Tongue (tissue), 3 donors: ENCODE measurements at places on chromosomes 2 and 18. TPM values are rescaled to one million over a fixed set of nuclear protein-coding genes. Genes with fewer than 3 reads are reported as not detected.

The SLC11A1 gene
- total RNA-seq = 6.8 TPM

The AGAP1 gene
- 33.0 TPM for total RNA-seq

The MRPL44 gene
- 49.3 TPM for total RNA-seq

The TOGARAM2 gene
- total RNA-seq = 0.82 TPM

The CDH2 gene
- 6.5 TPM for total RNA-seq

The TNFAIP6 gene
- total RNA-seq = 10.8 TPM

The CAVIN2 gene
- total RNA-seq = 75.5 TPM

The FSHR gene
- not detected for total RNA-seq

The FASTKD1 gene
- total RNA-seq = 38.6 TPM

The HAAO gene
- total RNA-seq = 24.3 TPM

The BOLL gene
- 2.8 TPM for total RNA-seq

The PROKR1 gene
- 1.0 TPM for total RNA-seq

The METAP1D gene
- total RNA-seq = 15.1 TPM

The IL36RN gene
- 5.6 TPM for total RNA-seq

The SERPINB3 gene
- 1.3 TPM for total RNA-seq

The IHH gene
- not detected for total RNA-seq

The TFPI gene
- 52.1 TPM for total RNA-seq

The ASXL2 gene
- total RNA-seq = 12.2 TPM
